Skeletal muscle tissue (tissue), 5 donors: ENCODE measurements at places on chromosomes 7 and 10. TPM values are rescaled to one million over a fixed set of nuclear protein-coding genes. Genes with fewer than 3 reads are reported as not detected.

Gene GPR146
- total RNA-seq = 5.2 TPM

Gene PAPOLB
- total RNA-seq = under 0.01 TPM

Gene STAMBPL1
- total RNA-seq = 15.1 TPM

Gene BMPER
- 9.4 TPM for total RNA-seq

Gene BCL7B
- 6.8 TPM for total RNA-seq

Gene NPTX2
- 3.1 TPM for total RNA-seq
